Transverse colon (tissue), 4 donors: ENCODE measurements at places on chromosomes 3 and 15. TPM values are rescaled to one million over a fixed set of nuclear protein-coding genes. Genes with fewer than 3 reads are reported as not detected.
A peak's percentile ranks its signal among the peaks of the same experiment; 100 is the strongest.

- no peak for DNase-seq
These were observed 110.6 kb upstream of the TSPAN3 start for GRCh38 chr15:77181305-77182074.

DNA sequence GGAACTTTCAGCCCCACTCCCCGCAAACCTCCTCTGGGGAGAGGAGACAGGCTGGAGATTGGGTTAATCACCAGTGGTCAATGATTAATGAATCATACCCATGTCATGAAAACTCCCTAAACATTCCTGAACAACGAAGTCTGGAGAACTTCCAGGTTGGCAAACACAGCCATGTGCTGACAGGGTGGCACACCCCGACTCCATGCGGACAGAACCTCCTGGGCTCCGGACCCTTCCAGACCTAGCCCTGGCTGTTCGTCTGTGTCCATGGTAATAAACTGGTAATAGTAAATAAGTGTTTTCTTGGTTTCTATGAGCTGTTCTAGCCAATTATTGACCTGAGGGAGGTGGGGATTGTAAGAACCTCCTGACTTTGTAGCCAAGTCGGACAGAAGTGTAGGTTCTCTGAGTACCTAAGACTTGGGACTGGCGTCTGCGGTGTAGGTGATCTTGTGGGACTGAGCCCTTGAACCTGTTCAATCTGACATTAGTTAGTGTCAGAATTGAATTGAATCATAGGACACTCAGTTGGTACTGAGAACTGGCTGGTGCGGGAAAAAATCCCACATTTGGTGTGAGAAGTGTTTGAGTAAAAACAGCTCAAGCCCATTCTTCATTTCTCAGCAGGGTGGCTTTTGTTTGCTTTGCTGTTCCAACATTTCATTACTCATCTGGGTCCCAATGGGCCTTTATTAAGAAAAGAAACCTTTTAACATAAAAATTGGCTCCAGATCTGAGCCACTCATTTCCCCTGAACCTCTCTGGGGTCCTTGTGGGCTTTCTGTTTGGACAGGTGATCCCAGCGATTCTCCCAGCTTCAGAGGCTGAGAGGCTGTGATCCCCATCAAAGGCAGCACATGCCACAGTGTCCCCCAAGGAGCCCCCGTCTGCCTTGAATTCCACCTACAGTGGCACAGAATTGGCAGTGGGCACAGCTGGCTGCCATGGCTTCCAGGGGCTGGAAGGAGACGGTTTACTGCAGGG, 151.0 kb downstream of the TJP1 start:
- peak; percentile 82 for DNase-seq

DNA sequence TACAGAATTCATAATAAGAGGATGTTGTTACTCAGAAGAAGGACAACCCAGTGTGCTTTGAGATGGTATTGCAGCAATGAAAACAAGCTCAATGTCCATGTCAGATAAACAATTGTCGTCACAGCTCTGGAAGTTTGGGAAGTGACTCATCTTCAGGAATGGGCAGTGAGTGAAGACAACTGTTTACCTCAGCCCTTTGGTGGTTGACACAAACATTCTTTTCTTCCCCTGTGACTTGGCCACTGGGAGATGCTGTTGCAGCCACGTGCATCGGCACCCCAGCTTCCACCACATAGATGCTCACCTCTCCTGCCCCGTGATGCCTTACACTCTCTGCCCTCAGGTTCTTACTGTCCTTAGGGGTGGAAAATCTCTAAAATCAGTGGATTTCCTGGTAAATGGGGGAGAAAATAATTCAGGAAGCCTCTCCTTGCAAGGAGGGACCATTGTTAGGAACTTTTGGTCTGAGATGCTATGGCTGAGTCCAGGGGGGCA, 114.1 kb upstream of the GALNT15 start:
- DNase-seq: peak; percentile 30

DNA sequence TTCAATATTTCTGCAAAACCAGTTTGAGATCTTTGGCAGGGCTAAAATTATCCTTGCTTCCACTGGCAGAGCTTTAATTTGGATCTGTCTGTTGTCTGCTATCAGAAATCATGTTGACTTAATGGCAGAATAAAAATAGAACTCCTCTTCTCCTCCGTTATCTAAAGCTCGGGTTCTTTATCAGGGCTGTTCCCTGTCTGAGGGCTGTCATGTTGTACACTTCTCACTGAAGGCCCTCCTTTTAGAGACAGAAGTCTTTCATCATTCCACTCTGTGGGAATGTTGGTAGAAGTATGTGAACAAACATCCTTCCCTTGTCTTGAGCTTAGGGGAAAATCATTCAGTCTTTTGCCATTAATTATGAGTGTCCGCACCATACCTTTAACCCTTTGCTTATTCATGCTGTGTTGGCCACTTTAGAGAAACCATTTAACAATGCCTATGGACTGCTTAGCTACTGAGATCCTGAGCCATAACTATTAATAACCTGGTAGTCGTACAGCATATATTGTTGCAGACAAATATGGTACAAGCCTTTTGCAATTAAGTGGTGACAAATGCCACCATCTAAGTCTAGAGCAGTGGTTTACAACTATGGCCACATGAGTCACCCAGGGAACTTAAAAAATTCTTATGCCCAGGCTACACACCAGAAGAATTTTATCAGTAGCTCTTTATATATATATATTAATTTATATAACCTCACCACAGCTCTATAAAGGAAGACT, 226.0 kb upstream of the TPM1 start:
- DNase-seq: no peak

DNA sequence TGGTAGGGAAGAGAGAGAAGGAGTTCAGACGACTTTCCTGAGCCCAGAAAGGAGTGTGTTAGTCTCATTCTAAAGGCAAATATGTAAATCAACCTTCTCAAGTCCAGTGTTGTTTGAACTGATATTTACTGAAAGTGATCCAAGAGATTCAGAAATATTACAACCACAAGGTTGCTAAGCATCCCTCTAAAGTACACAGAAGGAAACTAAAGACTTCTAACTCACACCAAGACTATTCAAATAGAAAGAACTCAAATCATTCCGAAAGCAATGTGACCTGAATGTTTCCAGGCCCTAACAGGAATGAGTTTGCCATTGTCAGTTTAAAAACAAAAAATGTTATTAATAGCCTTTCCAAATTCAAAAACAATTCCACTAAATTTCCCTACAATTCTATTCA, 56.9 kb upstream of the VGLL3 start:
- DNase-seq: no peak

GRCh38 chr15:43776718-43777266, at the start of gene ELL3:
TSS of gene ELL3 (minus strand) at chr15:43776966. CDS start at chr15:43776901, 65 bp downstream.
- DNase-seq: peak; percentile 91

GRCh38 chr3:14680716-14681115, 5.8 kb downstream of the C3orf20 start:
- DNase-seq: no peak

GOLGA8Q gene
- total RNA-seq: 3.3 TPM

PLA2G4E gene
- total RNA-seq: not detected

TMEM212 gene
- not detected for total RNA-seq

SLC35G2 gene
- not detected for total RNA-seq

SCAP gene
- total RNA-seq: 216 TPM

SNX22 gene
- total RNA-seq: 2.2 TPM
